NCI-H1694 treated with DMSO at 0.1 percent for 48 hours (cell line): ENCODE measurements at places on chromosomes 6 and 20.

GRCh38 chr6:15266423-15266996 is 20.6 kb downstream of the JARID2 start:
- no peak for DNase-seq

DNA sequence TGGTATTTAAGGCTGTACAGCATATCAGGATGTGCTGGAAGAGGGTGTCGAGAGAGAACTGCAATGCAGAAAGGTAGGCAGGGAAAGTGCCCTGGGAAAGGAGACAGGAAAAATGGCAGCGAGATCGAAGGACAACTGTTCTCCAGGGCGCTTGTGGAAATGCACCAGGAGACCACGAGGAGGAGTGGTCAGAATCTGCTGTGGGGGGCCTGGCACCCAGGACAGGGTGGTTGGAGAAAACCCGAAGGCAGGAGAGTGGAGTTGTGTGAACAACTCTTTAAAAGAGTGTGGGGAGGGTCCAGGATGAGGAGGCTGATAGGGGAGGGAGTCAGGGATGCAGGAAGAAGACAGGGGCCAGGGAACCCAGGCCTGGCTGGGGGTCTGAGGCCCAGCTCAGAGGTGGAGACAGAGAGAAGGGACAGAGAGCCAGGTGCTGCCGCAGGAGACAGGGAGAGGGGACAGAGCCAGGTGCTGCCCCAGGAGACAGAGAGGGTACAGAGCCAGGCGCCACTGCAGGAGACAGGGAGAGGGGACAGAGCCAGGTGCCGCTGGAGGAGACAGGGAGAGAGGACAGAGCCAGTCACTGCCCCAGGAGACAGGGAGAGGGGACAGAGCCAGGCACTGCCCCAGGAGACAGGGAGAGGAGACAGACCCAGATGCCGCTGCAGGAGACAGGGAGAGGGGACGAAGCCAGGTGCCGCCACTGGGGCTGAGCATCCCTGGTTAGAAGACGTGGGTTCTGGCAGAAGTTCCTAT is 9.3 kb downstream of the SLC22A1 start:
- no peak for DNase-seq

DNA sequence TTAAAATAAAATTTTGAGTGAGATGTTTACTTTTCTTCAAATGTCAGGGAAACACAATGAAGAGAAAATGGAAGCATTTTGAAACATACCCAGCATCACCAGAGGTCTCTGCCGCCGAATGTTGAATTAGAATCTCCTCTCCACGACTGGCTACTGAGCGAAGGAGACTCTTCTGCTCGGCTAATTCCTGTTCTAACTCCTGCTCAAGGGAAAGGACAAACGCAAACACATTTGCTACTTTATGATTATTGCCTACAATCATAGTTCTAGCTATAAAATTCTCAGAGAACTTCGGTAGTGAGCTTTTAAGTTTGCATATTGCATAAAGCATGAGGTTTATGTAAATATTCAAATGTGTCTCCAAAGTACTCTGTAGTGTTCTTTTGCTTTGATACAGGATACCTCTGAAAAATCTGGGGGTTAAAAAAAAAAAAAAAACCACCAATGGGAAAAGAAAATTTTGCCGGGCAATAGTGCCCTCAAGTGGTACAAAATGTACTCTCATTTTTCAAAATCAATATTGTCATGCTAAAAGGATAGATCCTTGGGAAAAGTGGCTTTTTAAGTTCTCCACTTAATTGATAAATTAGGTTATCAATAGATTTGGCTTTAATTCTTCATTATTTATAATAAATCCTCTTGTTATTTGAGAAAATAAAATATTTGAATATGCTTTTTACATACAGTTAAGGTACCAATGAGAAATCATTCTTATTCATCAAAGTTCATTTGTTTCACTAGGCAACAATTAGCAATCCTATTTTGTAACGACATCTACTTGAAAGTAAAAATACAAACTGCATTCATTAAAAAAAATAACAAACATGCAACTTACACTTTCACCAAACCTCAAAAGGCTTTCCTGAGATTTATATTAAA is 369.0 kb downstream of the SYNE1 start:
- DNase-seq: no peak

DNA sequence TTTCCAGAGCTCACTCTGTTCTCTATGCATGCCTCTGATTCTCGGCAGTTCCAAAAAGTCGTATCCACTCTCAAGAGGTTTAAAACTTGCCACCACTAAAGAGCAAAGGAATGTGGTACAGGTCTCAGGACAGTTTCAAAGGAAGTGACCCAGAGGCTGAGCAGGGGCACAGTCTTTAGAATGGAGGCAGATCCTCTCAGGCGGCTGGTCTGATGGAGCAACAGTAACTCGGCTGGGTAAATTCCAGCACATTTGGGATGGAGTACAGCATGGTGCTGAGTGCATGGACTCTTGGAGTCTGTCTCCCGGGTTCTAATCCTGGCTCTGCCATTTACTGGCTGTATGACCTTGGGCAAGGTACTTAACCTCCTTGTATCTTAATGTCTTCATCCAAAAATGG is 88.1 kb upstream of the BACH2 start:
- DNase-seq: no peak

DNA sequence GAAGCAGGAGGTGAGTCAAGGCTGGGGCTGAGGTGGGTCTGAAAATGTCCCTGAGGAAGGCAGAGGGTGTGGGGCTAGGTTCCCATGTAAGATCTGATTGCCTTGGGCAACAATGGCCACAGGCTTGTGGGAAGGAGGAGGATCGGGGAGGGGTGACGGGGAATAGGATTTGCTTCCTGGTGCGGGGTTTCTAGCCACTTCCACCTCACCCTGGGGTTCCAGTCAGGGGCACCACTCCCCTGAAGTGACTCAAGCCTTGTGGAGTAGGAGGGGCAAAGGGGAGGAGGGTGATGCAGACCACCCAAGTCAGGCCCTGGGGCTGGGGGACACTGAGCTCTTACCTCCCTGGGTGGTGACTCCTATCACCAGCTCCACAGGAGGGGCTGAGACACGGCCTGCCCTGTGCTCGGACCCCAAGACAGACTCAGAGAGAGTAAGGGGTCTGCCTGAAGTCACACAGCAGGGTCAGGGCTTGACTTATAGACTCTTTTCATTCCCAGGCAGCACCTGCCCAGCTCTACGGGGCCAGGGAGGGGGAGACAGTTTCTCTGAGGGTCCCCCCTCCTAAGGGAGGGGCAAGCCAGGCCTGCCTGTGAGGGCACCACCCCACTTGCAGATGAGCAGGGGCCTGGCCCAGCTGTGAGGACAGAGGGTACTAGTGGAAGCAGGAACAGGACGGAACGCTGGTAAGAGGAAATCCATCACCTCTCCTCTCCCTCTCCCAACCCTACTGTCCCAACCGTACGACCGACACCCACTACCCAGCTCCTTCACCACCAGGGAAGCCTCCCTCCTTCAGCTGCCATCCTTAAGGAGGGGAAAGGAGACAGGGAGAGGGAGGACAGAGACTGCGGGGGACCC is 12.4 kb upstream of the SPDEF start:
- no peak for DNase-seq

- DNase-seq: no peak
Measured at GRCh38 chr20:57705127-57705899, 4.5 kb downstream of the PMEPA1 start.

DNA sequence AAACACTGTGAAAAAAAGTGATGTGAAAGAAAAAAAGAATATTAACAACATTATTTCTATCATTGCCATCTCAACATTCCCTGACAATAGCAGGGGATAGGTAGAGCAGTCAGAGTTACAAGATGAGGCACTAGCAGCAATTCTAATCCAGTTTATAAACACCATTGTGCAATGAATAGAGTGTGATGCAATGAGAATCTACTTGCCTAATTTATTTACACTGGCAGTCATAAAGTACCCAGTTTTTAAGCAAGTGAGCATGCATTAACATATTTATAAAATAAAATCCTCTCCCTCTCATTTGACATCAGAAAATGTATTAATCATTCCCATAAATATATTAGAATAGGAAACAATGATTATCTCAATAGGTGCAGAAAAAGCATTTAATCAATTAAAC is 2.5 kb upstream of the MANEA start:
- no peak for DNase-seq

DNA sequence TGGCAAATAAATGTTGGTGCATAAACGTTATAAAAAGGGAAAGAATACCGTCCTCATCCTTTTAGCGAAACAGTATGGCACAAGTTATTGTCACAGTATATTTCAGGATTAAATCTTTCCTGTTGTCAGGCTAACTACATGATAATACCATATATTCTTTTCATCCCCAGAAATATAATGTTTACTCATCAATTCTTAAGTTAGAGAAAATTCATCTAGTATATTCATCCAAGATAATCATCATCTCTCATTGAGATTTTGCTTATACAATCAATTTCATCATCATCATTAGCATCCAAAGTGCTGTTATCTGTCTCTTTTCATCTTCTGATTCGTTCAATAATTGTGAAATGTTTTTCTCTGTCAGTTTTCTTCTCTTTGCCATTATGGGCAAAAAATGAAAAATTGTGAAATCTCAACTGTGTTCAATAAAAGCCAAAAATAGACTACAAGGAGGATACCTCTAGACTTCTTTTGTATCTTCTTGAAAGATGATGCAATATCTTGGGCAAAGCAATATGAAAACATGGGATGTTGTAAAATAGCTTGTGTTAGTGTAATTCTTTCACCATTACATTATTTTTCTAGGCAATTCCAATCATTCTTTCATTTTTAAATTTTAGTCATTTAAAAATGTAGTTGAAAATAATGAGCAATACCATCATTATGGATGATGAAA is 2.6 kb downstream of the SPACA1 start:
- no peak for DNase-seq

DNA sequence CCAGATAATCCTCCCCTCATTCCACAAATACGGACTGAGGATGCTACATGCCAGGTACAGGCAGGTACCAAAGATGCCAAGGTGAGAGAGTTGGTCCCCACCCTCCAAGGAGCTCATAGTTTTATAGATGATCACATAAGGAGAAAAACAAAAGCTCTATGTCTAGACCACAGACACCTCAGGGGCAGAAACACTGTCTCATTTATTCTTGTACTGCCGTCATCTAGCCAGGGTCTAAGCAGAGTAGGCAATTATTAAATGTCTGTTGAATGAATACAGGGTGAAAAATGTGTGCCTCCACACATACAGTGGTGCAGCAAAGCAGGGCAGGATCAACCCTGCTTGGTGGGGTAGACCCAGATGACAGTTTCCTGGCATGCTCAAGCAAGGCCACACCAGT is 439.8 kb upstream of the JARID2 start:
- no peak for DNase-seq

DNA sequence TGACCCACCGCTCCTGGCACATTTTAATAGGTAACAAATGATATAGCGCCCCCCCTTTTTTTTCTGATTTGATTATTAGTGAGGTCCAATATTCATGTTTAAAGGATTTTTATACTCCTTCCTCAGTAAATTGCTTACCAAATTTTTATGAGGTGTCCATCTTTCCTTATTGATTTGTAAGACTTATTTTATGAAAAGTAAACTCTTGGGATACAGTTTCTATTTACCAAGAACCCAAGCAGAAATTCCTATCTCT is 25.1 kb downstream of the TRIM27 start:
- no peak for DNase-seq

DNA sequence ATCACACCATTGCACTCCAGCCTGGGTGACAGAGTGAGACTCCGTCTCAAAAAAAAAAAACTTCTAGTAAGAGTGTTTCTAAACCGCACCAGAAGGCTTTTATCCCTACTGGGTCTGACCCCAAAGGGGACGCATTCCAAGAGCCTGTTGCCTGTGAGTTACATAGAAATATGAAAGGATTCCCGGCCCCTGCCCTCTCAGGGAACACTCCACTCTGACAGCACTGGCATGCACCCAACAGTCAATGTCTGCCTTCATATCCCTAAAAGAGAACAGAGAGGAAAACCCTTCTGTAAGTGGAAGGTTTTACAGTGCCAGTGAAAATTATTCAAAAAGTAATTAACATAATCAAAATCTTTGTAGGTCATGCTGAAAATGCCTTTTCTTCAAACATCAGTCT is 117.1 kb upstream of the PTPRT start:
- DNase-seq: no peak

DNA sequence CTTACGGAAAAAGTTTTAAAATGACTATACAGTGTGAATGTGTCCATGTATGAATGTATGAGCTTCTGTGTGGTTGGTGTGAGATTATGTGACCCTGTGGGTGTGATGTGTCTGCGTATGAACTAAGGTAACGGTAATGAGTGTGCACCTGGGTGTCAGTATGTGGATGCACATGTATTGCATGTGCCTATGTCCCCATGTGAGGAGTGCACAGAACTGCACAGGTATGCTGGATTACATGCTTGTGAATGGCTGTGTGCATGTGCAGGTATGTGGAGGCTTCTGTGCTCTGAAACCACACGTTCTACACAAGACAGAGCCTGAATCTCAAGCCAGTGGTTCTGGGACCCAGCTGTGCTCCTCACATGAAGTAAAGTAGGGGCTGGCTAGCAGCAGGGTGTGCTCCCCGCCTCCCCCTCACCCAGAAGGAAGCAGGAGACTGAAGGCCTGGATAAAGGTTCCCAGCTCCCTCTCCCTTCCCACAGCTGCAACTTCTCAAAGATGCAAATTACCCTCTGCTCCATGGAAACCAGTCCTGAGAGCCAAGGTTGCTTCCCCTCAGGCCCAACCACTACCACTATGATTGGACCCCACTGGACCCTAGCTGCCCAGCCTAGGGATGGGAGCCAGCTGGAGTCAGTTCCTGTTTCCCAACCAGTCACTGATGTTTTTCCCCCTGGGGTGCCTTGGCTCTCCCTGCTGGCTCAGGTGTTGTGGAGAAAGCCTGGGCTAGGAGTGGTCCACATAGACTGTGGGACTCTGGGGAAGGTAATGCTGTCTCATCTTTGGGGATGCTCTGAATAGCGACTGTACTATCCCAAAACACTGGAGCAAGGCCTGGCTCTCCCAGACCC is 24.8 kb upstream of the SPDEF start:
- no peak for DNase-seq

- no peak for DNase-seq
Measured at GRCh38 chr6:151437401-151437800, 14.5 kb downstream of the RMND1 start.

- no peak for DNase-seq
Measured at GRCh38 chr20:5024982-5025381, 23.7 kb upstream of the SLC23A2 start.

DNA sequence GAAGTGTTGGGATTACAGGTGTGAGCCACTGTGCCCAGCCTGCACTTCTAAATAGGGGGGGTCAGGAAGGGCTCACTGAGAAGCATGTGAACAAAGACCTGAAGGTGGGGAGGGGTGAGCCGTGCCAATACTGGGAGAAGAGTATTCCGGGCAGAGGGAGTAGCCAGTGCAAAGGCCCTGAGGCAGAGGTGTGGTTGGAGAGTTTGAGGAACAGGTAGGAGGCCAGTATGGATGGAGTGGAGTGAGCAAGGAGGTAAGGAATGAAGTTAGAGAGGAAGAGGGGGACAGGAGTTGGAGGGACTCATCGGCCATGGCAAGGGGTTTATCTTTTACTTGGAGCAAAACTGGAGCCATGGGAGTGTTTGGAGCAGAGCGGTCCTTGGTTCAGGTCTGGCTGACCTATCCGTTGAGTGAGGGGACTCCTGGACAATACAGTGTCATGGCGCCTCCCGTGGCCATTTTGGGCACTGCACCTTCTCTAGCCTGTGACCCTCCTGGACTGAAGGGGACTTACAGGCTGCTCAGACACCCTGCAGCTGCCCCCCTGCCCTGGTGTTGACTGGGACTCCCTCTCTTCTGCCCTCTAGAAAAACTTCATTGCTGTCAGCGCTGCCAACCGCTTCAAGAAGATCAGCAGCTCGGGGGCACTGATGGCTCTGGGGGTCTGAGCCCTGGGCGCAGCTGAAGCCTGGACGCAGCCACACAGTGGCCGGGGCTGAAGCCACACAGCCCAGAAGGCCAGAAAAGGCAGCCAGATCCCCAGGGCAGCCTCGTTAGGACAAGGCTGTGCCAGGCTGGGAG is 12.1 kb downstream of the FOXS1 start:
- DNase-seq: peak; percentile 16
